Prostate gland (tissue), 2 donors: ENCODE measurements at places on chromosomes 11 and 22. TPM values are rescaled to one million over a fixed set of nuclear protein-coding genes. Genes with fewer than 3 reads are reported as not detected.

TMEM126A gene
- 24.4 TPM for total RNA-seq

DNA sequence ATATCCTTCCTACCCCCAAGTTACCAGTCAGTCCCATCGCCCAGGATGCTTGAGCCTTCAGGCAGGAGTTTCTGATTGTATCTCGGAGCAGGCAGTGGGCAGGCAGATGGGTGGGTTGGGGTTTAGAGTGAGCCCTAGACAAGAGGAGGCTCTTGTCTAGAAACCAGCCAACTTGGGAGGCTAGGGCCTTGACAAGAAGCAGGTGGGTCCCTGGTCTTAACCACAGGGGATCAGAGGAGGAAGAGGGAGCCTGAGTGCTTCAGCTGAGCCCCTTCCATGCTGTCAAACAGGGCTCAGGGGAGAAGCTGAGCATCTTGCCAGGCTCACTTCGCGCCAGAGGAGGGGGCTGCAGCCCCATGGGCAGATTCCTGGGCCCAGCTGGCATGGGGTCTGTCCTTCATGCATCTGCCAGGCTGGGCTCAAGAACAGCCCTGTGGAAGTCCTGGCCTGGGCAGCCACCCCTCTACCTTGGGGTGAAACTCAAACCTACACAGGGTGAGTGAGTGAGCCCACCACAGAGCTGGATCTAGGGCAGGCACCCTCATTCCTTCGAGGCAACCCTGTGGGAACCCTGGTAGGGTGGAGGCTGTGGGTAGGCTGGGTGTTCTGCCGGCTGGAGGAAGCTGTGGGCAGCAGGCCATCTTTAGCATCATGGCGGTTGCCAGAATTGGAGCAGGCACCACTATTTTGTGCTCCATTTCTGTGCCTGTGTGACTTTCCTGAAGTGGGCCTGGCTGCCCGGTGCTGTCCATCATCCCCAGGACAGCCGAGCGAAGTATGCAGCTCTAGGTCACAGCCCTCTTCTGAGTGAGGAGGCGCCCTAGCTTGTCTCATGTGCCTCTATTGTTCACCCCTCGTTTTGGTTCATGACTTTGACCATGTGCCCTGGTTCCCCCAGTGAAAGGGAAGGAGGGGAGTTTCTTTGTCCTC, 108.1 kb downstream of the MORC2 start:
- no peaks in the 10 kb centered on the region for H3K27me3 ChIP-seq
- no peaks in the 10 kb centered on the region for H3K4me1 ChIP-seq
- no peak overlapping the region for H3K4me3 ChIP-seq
- DNase-seq: no peak
- no peaks in the 10 kb centered on the region for H3K36me3 ChIP-seq

DNA sequence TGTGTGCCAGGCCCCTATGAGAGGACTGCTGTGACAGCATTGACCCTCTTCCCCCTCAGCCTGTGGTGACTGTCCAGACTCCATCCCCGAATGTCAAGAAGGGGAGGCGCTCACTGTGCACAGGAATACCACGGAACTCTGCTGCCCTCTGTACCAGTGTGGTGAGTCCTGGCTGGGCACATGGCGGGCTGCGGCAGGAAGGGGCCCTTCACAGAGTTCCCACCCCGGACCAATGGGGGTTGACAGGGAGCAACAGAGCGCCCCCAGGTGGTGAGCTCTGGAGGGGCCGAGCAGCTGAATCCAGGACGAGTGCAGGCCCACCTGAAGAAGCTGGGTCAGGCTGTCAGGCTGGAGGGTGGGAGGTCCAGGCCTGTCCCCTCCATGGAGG, 83.8 kb upstream of the MYOD1 start:
- H3K4me1 ChIP-seq: no peaks in the 10 kb centered on the region
- H3K27me3 ChIP-seq: no peaks in the 10 kb centered on the region
- H3K36me3 ChIP-seq: no peaks in the 10 kb centered on the region
- DNase-seq: no peak
- no peak overlapping the region for H3K27ac ChIP-seq

LGALS12 gene
- total RNA-seq: not detected

DNA sequence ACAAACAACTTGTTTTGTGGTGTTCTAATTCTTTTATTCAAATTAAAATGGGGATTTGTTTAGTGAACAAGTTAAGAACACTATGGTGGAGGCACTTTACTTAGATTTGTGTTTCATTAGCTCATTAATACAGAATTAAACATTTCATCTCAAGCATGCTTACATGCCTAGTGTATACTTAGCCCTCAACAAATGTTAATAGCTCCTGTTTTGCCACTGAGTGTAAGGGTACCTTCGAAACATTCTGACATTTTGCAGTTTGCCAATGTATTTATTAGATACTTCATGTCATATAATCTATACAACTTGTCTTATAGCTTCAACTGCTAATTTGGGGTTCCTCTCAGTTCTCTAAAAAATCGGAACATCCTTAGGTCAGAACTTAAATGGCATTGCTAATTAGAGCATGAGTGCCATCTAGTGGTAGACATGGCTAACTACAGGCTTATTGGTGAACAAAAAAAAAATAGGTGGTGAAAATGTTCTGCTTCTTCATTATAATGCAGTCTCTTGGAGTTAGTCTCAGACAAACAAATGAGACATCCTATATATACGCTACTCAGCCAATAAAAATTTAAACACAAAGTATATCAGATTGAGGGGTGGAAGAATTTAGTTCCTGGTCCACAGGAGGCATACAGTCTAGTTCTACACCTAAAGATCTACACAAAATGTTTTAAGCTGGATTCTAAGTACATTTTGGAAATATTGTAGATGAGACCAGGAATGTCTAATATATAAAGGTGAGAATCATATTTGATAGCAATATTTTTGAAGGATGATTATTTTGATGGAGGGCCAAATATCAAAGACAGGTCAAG, 4.9 kb upstream of the CNTN5 start:
- H3K27me3 ChIP-seq: no peaks in the 10 kb centered on the region
- no peaks in the 10 kb centered on the region for H3K4me1 ChIP-seq
- H3K27ac ChIP-seq: no peak overlapping the region
- no peaks in the 10 kb centered on the region for H3K36me3 ChIP-seq
- H3K4me3 ChIP-seq: no peak overlapping the region

EHF gene
- 332 TPM for total RNA-seq

DNA sequence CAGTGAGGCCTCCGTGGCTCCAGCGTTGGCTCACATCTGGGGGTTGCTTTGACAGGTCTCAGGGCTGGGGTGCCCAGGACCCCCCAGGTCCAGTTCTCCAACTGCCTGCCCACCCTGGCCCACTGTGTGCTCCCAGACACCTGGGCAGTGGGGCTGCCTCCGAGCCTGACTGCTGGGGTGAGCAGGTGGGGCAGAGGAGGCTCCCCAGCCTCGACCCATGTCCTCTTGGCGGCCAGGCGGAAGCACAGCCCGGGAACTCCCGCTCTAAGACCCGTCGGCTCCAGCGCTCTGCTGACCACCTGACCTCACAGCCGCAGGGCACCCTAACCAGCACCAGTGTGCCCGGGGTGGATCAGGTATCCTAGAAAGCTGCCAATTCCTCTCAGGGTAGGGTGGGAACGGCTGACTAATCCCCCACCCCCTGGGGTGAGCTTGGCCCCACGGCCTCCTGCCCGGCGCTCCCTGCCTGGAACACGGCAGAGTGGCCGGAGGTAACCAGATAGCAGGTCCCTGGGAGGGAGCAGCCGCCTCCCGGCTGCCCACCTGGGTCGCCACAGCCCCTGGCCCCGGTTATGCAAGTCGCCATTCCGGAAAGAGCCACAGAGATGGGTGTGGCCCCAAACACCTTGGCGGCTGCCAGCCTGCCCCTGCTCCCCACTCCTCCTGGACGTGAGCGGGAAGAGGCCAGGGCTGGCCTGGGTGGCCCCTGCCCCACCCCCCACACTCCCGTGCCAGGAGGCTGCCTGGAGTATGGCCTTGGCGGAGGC, 19.2 kb upstream of the MUC5B start:
- H3K36me3 ChIP-seq: no peaks in the 10 kb centered on the region
- H3K27ac ChIP-seq: no peak overlapping the region
- H3K4me1 ChIP-seq: peaks cover 10% of the 10 kb centered on the region
- no peak for DNase-seq

- no peak overlapping the region for H3K27ac ChIP-seq
- no peaks in the 10 kb centered on the region for H3K36me3 ChIP-seq
- no peaks in the 10 kb centered on the region for H3K27me3 ChIP-seq
These were observed 111.6 kb downstream of the WNT11 start for GRCh38 chr11:76094740-76095139.

DNA sequence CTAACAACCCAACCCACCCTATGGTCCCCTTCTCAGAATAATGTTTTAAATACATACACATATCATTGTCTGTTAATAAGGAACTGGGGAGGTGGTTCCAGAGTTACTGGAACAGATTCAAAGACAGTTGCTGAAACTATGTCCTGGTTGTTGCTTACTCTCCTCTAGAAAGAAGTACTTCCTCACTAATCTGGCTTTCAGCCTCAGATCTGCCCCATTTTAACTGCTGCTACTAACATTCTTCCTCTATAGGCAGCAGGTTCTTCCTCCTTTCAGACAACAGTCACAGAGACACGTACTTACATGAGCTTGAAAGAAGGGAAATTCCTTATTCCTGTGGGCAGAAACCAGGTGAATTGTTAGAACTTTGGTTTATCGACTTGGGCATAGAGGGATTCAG, 8.1 kb upstream of the NEU3 start:
- no peaks in the 10 kb centered on the region for H3K27me3 ChIP-seq
- no peak for DNase-seq
- peaks cover 10% of the 10 kb centered on the region for H3K4me1 ChIP-seq
- no peak overlapping the region for H3K4me3 ChIP-seq
- no peaks in the 10 kb centered on the region for H3K36me3 ChIP-seq

KDM4D gene
- total RNA-seq: 9.9 TPM

DNA sequence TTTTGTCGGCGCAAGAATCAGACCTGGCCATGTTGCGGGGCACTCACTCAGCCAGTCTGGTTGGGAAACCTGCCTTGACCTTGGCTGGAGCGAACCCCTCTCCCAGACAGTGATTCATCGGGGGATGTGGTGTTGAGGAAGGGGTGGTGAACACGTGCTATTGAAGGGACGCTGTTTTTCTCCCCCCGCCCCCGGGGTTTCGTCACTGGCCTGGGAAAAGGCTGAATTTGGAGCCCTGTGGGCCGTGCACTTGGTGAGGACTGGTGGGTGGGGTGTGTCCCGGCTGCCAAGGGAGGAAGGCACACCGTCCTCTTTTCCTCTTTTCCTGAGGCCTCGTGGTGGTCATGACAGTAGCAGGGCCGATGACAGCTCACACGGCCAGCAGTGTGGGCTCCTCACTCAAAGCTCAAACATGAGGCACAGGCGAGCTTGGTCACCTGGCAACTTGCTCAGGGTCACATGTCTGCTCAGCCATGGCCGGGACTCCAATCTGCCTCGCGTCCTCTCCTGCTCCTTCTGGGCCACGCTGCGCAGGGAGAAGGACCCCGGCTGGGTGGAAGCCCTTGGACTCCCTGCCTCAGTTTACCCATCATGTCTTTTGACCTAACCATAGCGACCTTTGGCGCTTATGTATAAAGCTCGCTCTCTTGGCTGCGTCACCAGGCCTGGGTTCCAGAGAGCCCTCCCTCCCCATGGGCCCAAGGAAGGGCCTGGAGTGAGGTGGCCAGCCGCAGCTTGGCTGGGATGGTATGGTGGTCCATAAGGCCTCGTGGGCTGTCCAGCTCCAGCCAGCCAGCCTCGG, 49.4 kb downstream of the SMIM38 start:
- H3K27me3 ChIP-seq: no peaks in the 10 kb centered on the region
- no peaks in the 10 kb centered on the region for H3K36me3 ChIP-seq
- H3K4me3 ChIP-seq: no peak overlapping the region
- no peaks in the 10 kb centered on the region for H3K4me1 ChIP-seq
- no peak for DNase-seq

DNA sequence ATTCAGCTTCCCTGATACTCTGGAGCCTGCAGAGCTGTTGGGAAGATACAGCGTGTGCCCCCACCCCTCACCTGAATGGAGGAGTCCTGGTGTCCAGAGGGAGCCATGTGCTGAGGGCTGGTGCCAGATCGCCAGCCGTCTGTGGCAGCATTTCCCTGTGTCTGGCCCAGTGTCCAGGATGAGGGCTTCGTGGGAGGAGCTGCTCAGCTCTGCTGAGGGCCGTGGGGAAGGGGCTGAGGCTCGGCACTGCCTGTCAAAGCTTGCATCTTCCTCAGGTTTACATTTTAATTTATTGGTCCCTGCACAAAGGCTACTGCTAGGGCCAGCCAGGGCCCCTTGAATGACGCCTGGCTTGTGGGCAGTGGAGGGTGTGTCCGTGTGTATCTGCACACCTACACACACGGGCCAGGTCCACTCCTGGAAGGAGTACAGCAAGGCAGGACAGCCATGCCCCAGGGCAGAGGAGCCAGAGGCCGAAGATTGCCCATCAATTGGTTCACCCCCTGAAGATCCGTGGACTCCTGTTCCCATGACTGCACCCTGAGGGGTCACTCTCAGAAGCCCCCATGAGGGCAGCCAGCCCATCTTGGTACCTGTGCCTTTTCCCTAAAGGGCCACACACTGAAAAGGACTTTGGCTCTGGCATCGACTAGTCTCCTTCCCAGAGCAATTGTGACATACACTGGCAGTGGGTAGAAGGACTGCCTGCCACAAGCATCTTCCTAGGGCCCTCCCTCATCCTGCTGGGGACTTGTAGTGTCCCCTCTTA, 107.7 kb upstream of the PARVA start:
- H3K4me1 ChIP-seq: peaks cover 3% of the 10 kb centered on the region
- peak overlapping the region; percentile 23 for H3K27ac ChIP-seq
- no peaks in the 10 kb centered on the region for H3K36me3 ChIP-seq
